ENCODE measurements at places on chromosomes 12 and 14.

GRCh38 chr12:49346659-49347310, at the start of gene DNAJC22:
DNAJC22 (plus strand) TSS chr12:49346888; CDS start chr12:49348873, 1,985 bp downstream.
- peak; percentile 28 for DNase-seq

GRCh38 chr12:9673404-9674225, 4.1 kb downstream of the CLEC2D start:
- DNase-seq = peak; percentile 59

- DNase-seq = no peak
Measured at GRCh38 chr14:59103396-59103795, 85.1 kb upstream of the DAAM1 start.

- DNase-seq = no peak
Measured at GRCh38 chr14:81766321-81766915, 232.8 kb upstream of the SEL1L start.

- no peak for DNase-seq
Measured at GRCh38 chr12:130286041-130286440, 51.6 kb upstream of the PIWIL1 start.

GRCh38 chr14:75277008-75277814, 1.4 kb upstream of the FOS start:
- DNase-seq = peak; percentile 90

- no peak for DNase-seq
Measured at GRCh38 chr14:85565862-85566296, 35.9 kb downstream of the FLRT2 start.

DNA sequence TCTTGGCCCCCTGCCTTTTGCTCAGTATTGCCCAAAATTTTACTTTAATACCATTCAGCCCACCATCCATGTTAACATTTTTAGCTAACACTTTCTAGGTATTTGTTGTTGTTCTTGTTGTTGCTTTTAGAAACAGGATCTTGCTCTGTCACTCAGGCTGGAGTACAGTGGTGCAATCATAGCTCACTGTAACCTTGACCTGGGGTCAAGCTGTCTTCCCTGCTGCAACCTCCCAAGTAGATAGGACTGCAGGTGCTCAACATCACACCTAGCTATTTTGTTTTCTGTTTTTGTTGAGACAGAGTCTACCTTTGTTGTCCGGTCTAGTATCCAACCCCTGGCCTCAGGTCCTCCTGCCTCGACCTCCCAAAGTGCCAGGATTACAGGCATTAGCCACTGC, 4.0 kb downstream of the MIPOL1 start:
- DNase-seq = no peak

- DNase-seq = no peak
Measured at GRCh38 chr14:32542507-32542906, 213.4 kb downstream of the AKAP6 start.

DNA sequence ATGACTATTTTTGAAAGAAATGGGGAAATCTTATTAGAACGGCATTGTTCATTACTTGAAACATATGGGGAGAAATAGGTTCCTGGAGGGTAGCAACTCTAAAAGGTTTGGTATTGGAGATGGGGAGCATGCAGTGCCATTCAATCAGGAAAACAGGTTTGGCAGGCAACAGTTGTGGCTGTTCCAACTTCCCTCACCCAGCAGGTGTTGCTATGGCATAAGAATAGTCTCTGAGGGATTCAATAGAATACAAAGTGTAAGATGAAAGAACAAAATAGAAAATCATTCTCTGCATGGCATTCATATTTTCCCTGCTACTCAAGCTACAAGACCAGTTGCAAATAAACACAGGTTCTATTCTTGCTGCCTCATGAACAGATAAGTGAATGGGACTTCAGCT, 393.3 kb upstream of the RPL10L start:
- no peak for DNase-seq

GRCh38 chr12:6773590-6774351, 1.5 kb downstream of the LAG3 start:
- no peak for DNase-seq

- no peak for DNase-seq
Measured at GRCh38 chr12:46794593-46795190, 31.1 kb downstream of the SLC38A4 start.

Data from CD4-positive, alpha-beta T cell treated with Interleukin-10 for 1 hour (primary cell).